ENCODE measurements at places on chromosomes 1 and 21. TPM values are rescaled to one million over a fixed set of nuclear protein-coding genes. Genes with fewer than 3 reads are reported as not detected.

DNA sequence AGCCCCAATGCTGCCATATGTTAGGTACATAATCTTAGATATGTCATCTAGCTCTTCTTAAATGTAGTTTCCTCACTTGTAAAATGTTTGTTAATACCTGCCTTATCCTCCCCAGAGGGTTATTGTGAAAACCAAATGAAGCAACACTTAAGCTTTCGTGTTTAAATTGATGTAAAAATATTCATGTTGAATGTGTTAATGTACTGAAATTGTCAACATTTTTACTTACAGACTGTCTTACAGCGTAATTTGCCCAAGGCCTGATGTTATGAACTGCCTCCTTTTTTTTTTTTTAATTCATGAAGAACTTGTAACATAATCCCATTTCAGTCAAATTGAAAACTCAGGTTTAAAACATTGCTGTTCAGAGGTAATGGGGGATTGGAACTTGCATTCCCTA lies 25.6 kb upstream of the ENAH start:
- DNase-seq, result no peak

- DNase-seq, result peak; percentile 9
Observed at GRCh38 chr1:228972576-228972975, 237.3 kb downstream of the RHOU start.

GRCh38 chr1:57536749-57537423 lies 113.0 kb upstream of the DAB1 start:
- DNase-seq, result no peak

GRCh38 chr1:100422065-100422464 lies 69.8 kb downstream of the CDC14A start:
- no peak for DNase-seq

The PNRC2 gene
- total RNA-seq, result 144 TPM

DNA sequence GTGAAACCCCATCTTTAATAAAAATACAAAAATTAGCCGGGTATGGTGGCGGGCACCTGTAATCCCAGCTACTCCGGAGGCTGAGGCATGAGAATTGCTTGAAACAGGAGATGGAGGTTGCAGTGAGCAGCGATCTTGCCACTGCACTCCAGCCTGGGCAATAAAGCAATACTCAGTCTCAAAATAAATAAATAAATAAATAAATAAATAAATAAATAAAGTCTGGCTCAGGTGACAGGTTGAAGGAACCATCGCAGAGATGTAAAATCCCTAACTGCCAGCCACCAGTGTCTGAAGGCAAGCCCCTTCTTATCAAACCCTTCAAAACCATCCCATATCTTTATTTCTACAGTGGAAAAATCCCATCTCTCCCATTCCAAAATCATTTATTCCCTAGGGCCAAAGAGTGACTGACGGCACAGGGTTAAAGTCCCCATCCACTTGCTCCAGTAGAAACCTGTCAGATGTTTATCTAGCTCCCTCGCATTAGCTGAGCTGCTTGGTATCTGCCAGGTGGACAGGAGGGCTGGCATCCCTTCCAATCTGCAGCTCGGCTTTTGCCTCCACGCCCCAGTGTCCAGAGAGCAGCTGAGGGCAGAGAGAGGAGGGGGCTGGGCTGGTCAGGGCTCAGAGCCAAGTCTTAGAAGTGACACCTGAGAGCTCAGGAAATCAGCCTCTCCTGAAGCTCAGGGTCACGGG lies 5.0 kb downstream of the CSRP1 start:
- no peak for DNase-seq

DNA sequence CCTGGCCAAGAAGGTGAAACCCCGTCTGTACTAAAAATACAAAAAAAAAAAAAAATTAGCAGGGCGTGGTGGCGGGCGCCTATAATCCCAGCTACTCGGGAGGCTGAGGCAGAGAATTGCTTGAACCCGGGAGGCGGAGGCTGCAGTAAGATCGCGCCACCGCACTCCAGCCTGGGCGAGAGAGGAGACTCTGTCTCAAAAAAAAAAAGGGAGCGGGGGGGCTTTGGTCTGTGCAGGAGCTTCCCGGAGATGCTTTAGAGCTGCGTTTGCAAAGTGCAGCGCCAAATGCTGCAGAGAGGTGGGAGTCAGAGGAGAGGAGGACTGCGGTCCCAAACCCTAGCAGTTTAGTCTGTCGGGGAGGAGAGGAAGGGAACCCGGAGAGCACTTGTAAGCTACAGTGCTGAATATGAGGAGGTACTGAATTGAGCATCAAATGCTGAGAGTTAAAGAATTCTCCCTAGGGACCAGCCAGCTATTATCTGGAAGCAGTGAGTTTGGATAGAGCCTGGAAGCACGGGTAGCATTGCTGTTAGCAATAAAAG lies 569 bp downstream of the FALEC start:
- peak; percentile 69 for DNase-seq

DNA sequence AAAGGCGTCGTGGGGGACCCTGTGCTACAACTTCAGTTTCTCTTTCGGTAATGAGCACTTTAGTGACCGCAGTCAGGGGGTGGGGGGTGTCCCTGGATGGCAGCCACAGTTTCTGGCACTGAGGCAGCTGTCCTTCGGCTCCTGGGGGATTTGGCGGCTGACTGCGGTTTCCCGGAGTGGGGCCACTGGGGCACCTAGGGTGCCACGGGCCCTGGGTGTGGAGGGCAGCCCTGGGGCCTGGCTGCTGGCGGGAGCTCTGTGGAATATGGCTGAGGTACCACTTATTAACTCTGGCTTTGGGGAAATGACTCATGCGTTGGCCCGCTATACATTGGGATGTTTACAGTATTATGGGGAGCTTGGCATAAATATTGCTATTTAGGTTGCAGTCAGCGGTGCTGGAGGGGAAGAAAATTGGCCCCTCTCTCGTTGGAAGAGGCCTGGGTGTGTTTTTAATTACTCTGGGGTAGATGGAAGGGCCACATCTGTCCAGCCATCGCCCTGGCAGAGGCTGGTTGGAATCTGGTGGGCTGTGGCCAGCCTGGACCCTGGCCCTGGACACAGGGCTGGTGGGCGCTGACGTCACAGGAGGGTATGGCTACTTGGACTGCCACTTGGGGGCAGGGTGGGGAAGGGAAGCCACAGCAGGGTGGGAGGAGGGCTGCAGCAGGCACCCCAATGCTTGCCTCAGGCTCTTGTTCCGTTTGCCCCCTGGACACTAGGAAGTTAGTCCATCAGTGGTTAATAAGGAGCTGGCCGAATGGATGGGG lies 2.0 kb downstream of the EPHB2 start:
- peak; percentile 59 for DNase-seq

GRCh38 chr1:151069103-151069486 lies 1.5 kb upstream of the GABPB2 start:
- DNase-seq, result no peak

DNA sequence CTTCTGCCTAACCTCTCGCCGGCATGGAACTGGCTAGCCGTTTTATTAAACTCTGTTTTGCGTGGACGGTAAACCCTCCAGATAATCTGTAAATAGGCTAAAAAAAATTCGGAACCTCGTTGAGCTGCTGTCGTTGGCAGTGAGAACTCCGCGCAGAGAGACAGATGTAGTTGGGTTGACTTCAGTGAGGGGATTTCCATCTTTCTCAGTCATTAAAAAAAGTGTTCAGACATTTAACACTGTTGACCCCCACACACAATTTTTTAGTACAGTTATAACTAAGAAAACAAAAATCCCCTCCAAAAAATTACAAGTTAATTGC lies 464 bp downstream of the PARK7 start:
- no peak for DNase-seq

The LCE1A gene
- total RNA-seq, result not detected

The IL6R gene
- total RNA-seq, result 10.3 TPM

DNA sequence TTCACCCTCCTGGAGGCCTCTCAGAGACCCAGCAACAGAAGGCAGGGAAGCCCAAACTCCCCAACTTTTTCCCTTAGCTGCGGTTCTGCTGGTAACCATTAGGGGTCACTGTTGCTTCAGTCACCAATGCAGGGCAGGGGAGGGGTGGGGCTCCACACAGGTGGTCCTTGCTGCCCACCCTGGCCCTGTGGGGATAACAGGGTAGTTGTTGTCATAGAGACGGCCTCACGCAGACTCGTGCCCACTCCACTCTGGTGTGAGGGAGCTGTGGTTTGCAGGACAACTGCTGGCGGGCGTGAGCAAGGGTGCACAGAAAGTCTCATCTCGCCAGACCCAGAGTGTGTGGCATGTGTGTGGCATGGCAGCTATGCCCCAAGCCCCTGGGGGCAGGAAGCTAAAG lies 19.9 kb downstream of the INSRR start:
- peak; percentile 87 for DNase-seq

The PDPN gene
- 108 TPM for total RNA-seq

The RHD gene
- total RNA-seq, result 0.30 TPM

DNA sequence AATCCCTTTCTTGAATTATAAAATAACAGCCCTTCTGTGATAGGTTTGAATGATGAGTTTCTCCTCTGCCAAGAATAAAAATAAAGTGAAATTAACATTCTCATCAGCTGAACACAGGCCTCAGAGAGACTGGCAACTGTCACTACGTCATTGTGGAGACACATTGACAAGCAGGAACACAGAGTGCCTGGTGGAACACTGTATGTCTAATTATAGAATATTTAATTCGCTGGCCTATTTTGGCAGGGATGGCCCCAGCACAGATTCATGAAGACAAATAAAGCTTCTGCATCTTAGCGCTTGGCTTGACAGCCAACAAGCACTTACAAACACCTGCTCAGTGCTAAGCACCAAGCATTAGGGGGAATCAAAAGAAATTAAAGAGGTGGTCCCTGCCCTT lies 52.0 kb upstream of the SMYD2 start:
- DNase-seq, result no peak

DNA sequence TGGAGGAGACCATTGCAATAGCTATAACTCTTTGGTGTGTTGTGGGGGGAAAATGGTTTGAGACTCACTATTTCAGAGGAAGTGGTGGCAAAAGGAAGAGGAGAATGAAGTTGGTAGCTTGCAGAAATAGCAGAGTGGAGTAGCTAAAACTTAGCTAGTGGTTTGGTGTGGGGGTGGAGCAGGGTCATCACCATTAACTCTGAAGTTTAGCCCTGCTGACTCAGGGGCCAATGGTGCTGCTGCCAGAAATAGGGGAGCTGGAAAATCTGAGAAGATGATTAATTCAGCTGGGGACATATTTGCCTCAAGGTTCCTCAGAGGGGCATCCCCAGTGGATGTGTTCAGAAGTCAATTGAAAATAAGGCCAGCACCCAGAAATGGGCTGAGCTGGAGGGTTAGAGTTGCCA lies 65.4 kb downstream of the RUNX1 start:
- no peak for DNase-seq

DNA sequence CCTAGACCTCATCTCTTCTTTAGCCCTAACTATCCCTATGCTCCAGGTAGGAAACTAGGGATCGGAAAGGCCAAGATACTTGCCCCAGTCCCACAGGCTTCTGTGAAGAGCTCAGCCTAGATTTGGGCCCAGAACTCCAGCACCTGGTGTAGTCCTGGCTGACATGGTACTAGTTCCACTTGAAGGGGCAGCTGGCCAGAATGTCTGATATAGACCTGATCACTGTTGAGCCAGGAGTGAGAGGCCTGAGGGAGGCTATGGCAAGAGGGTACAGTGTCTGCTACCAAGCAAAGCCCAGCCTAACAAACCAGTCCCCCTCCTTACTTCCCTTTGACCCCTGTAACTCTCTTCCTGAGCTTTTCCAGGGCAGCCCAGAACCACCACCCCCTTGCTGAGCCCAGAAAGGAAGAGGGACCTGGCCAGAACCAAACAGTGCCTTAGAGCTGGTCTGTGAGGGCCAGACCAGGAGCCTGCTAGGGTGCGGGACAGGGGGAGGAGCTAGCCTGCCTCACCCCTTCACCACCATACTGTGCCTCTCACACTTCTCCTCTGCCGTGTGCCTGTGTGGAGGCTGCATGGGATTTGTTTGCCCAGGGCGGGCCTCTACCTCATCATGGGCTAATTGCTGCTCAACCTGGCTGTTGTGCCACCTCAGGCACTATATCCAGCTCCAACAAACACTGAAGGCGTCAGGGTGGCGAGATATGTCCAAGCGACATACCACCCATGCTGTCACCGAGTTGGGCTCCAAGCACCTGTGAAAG lies 10.9 kb downstream of the POMGNT1 start:
- no peak for DNase-seq

DNA sequence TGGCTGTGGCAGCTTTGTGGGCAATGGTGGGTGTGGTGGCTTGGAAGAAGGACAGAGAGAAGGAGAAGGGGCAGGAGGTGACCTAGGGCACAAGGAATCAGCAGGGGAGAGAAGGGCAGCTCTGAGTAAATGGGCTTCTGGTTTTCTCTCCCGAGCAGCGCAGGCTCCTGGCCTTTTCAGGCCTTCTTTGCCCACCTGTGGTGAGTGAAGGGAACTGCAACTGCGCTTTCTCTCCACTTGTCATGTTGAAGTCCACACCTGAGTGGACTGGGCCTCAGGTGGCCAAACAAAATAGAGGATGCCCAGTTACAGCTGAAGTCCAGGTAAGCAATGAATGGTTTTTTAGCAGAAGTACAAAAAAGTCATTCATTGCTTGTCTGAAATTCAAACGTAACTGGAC lies 29.4 kb upstream of the KCNA10 start:
- DNase-seq, result peak; percentile 59

GRCh38 chr1:198780376-198780775 lies 141.5 kb downstream of the PTPRC start:
- no peak for DNase-seq

- DNase-seq, result no peak
Observed at GRCh38 chr1:202248861-202249260, 55.3 kb downstream of the LGR6 start.

The ARID1A gene
- 59.5 TPM for total RNA-seq

The TEDDM1 gene
- not detected for total RNA-seq

DNA sequence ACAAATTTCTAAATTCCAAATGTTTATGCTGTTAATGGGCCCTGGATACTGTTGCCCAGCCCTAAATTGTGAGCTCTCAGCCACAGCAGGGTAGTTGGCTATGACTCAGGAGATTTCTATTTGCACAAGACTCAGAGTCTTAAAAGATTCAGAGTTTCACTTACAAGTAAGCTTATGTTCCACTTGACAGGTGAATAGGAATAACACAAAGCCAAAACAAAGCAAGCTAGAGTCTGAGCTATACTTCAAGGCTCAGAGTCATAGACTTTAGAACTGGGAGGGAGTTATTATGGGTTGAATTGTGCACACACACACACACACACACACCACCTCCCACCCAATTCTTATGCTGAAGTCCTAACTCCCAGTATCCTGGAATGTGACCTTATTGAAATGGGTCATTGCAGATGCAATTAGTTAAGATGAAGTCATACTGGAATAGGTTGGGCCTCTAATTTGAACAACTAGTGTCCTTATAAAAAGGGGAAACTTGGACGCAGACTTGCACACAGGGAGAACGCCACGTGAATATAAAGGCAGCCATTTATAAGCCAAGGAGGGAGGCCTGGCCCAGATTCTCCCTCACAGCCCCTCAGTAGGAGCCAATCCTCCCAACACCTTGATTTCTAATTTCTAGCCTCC lies 30.2 kb downstream of the PRDX6 start:
- DNase-seq, result no peak

The IQCC gene
- 8.7 TPM for total RNA-seq

GRCh38 chr1:59766227-59766855 lies 48.4 kb upstream of the HOOK1 start:
- DNase-seq, result no peak

DNA sequence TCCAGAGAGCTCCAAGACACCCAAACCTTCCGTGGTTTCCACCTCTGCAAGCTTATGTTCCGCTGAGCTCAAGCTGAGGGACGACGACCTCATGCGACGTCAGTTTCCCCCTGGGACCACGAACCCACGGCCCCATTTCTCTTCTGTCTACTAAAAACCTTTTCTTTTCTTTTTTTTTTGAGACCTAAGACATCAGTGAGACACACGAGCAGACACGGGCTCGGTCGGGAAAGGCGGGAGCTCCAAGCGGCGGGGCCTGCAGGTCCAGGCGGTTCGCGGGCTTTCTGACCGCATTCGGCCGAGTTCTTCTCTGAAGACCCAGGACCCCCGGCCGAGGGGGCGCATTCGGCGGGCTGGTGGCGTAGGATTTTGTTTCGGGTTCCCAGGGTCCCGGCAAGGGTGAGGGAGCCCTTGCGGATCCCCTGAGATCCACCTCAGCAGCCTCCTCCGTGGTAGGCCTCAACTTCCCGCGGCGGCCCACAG lies 402 bp downstream of the C21orf58 start:
- DNase-seq, result no peak
